AG04450 (cell line): ENCODE measurements at places on chromosomes 1 and 21.

DNA sequence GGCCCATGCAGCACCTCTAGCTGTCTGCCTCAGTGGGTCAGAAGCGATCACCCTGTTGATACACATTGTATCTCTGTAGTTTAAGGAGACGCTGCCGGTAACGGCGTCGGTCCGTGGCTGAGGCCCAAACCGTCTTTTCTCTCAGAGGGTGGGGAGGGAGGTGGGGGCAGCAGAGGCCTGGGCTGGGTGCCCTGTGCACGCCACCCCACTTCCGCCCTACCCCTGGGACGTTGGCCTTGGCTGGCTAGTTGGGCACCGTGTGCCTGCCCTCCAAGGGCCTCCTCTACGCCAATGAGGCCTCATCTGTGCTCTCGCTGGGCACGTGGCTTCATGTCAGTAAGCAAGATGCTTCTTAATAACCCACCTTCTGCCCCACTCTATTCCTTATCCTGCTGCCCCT is 9.4 kb downstream of the ZC3H12A start:
- DNase-seq, result no peak

- DNase-seq, result no peak
These were observed 54.6 kb downstream of the SLC35F3 start for GRCh38 chr1:233959102-233959501.

GRCh38 chr1:95542936-95543335 is 308.9 kb downstream of the RWDD3 start:
- DNase-seq, result no peak

GRCh38 chr1:212040629-212041412 is 5.3 kb downstream of the DTL start:
- DNase-seq, result no peak

DNA sequence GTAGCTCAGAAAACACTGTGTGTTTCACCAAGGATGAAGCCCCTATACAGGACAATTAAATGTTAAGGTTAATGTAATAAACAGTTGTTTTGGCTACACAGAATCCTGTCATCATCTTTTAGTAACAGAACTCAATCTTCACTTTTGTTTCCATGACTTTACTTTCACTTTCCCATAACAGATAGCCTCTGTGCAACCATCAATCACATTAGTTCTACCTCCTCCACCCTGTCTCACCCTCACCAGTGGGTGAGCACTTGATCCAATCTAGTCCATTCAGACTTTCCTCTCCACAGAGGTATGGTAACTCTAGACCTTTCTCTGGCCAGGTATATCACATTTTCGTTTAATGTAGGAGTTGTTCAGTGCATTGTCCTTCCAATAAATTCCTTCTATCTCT is 1018.5 kb downstream of the ADGRL2 start:
- DNase-seq, result no peak

DNA sequence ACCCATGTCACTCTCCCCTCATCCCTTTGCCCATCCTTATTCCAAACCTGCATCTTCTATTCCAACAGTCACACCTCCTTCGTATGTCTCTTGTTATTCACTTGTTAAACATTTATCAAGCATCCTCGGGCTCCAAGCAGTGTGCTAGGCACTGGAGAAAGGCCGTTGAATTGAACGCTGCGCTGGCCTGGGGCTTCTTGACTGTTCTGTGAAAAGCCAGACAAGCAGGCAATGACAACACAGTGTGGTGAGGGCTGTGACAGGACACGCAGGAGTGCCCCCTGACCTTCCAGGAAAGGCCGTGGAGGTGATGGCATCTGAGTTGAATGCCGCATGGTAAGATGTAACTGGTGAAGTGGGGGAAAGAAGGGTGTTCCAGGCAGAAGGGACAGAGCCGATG is 19.2 kb downstream of the ETV3 start:
- no peak for DNase-seq

DNA sequence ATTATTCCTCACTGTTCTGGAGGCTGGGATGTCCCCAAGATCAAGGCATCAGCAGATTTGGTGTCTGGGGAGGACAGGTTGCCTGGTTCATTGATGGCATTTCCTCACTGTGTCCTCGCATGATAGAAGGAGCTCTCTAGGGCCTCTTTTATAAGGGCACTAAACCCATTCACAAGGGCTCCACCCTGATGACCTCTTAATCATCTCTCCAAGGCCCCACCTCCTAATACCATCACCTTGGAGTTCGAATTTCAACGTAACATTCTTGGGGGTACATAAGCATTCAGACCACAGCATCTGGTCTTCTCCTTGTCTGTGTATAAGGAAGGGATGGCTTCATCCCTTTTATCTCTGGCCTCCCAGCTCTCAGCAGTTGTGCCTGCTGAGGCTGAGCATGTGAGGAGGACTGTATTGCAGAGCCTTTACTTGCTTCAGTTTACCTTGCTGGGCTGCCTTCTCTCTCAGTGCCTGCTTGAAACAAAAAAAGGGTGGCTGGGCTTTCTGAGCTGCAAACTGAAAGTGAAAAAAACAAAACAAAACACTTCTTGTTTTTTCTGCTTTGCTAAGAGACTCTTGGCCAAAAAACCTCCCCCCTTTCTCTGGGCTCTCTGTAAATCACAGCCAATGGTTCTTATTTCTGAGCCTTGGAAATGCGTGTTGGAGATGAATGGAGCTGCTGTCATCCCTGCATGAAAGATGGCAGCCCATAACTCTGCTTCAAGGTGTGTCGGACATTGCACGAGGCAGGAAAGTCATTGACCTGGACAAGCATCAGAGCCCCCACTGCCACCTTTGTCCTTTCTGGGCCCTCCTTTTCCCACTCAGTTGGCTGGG is 75.8 kb downstream of the RHOU start:
- DNase-seq, result no peak

DNA sequence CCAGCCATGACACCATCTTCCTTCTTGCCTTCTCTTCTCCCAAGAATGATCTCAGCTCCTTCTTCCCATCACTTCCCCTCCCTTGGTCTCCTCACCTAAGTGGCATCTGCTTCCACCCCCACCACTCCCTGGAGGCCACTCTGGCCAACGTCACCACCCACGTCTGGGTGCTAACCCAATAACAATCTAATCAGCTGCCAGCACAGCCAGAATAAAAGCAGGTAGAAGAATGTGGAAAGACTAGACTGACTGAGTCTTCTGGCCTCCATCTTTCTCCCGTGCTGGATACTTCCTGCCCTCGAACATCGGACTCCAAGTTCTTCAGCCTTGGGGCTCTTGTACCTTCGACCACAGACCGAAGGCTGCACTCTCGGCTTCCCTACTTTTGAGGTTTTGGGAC is 245.3 kb upstream of the CSF3R start:
- no peak for DNase-seq

GRCh38 chr1:26706315-26706714 is 10.5 kb downstream of the ARID1A start:
- no peak for DNase-seq

GRCh38 chr1:62613890-62614289 is 16.6 kb downstream of the ANGPTL3 start:
- DNase-seq, result no peak

DNA sequence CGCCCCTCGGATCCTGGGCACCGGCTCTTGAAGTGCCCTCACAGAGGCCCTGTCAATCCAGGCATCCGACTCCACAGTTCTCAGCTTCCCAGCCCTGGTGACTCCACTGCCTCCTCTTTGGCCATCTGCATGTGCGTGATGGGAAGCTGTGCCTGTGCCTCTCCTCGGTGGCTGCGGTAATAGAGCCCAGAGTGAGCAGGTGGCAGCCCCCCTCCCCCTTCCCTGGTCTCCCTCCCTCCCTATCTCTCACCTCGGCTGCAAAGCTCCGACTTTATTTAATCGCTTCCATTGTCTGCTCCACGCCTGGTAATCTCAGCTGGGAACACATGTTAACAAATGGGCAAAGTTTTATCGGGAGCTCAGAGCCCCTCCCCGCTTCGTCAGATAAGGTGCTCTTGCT is 91.9 kb downstream of the IGSF21 start:
- DNase-seq, result no peak

GRCh38 chr1:195872376-195872775 is 735.9 kb downstream of the KCNT2 start:
- no peak for DNase-seq
